ENCODE measurements at places on chromosomes 2 and 18. TPM values are rescaled to one million over a fixed set of nuclear protein-coding genes. Genes with fewer than 3 reads are reported as not detected.

DNA sequence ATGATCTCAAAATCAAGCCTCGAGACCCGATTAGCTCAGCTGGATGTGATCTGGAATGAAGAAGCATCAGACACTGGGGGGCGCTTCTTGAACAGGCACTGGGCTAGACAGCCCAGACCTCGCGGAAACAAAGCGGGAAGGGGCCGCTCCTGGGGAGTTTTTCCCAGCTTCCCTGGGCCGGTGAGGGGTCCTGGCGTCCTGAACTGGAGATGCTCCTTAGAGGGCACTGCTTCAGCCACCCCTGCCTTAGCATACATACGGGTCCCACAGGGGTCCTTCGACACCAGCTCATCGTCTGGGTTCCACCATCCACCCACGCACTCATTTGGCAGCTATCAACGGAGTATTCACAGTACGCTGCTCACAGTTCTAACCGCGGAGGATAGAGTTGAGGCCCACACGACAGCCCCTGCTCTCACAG lies 146.7 kb downstream of the TSN start:
- DNase-seq, result no peak

- peak; percentile 83 for DNase-seq
Observed at GRCh38 chr2:32947484-32948143, 861 bp downstream of the LTBP1 start.

DNA sequence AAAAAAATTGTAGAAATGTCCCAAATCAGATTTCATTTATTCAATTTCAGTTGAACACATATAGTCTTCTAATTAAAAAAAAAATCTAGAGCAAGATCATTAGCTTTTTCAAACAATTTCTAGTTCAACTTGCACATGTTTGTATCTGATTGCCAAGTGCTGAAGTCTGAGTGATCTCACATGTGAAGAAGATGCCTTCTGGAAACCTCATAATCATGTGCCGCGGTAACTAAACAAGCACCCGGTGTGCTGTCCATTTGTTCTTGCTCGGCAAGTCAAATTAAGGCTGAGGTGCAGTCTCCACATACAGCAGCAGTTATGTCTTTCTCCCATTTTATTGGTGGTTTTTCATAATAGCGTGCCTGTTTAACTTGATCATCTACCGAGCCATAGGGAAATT lies 18.7 kb downstream of the CABLES1 start:
- DNase-seq, result no peak

- peak; percentile 70 for DNase-seq
Observed at GRCh38 chr2:231605607-231606091, 13.0 kb downstream of the TEX44 start.

- no peak for DNase-seq
Observed at GRCh38 chr2:126876631-126877030, 22.1 kb upstream of the TEX51 start.

Gene AGXT
- not detected for total RNA-seq

- DNase-seq, result no peak
Observed at GRCh38 chr2:232966122-232966521, 46.9 kb downstream of the NGEF start.

- DNase-seq, result no peak
Observed at GRCh38 chr2:64386676-64387075, 67.3 kb upstream of the LGALSL start.

Gene CYP27A1
- not detected for total RNA-seq
